ENCODE measurements at places on chromosomes 12 and 14. TPM values are rescaled to one million over a fixed set of nuclear protein-coding genes. Genes with fewer than 3 reads are reported as not detected.

The LRRC10 gene
- not detected for polyA plus RNA-seq

The FAM186B gene
- polyA plus RNA-seq = 1.00 TPM

The PLBD1 gene
- polyA plus RNA-seq = 39.4 TPM

The NPFF gene
- polyA plus RNA-seq = 0.64 TPM

The CCDC197 gene
- polyA plus RNA-seq = not detected

DNA sequence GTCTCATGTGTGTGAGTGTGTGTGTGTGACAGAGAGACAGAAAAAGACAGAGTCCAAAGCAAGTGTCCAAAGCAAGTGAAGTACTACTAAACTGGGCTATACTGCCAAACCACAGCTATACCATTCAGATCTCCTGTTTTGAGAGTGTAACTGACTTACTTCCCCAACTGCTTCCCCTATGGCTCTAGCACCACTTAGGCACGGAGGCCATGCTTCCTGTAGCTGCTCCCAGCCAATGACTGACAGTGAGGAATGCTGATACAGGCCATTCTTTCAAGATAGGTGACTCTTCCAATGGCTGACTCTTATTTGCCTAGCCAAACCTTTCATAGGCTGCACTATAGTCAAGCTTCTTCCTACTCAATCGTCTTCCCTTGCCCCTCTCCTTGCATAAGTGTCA, 393.2 kb downstream of the BCAT1 start:
- no peak for DNase-seq

GRCh38 chr12:26767116-26767515, 65.9 kb downstream of the ITPR2 start:
- no peak for DNase-seq

- no peak for DNase-seq
Measured at GRCh38 chr12:120394483-120395367, 25.8 kb upstream of the MSI1 start.

DNA sequence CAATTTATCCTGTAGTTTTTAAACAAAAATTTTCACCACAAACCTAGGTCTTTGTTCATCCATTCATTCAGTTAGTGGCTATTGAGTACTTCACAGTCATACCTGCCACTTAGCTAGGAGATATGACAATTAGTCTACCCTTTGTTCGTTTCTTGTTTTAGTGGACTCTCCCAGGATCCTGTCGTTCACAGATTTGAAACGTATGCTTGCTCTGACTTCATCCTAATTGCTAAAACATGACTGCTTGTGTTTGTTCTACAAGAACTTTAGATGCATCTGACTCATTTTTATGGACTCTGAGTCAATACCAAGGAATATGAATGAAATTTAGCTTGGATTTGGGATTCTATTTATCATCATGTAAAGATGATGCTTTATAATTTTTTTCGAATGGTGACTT, 69.5 kb downstream of the TBC1D30 start:
- no peak for DNase-seq

DNA sequence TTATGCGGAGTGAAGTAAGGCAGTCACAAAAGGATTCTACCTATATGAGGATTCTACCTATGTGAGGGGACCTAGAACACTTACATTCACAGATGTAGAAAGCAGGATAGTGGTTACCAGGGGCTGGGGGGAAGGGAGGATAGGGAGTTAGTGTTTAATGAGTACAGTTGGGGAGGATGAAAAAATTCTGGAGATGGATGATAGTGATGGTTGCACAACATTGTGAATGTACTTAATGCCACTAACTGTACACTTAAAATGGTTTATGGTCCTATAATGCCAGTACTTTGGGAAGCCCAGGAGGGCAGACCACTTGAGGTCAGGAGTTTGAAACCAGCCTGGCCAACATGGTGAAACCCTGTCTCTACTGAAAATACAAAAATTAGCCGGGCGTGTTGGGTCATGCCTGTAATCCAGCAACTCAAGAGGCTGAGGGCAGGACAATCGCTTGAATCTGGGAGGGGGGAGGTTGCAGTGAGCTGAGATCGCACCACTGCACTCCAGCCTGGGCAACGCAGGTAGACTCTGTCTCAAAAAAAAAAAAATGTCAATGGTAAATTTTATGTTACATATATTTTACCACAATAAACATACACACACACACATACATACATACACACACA, 25.4 kb downstream of the SVOP start:
- DNase-seq = no peak

DNA sequence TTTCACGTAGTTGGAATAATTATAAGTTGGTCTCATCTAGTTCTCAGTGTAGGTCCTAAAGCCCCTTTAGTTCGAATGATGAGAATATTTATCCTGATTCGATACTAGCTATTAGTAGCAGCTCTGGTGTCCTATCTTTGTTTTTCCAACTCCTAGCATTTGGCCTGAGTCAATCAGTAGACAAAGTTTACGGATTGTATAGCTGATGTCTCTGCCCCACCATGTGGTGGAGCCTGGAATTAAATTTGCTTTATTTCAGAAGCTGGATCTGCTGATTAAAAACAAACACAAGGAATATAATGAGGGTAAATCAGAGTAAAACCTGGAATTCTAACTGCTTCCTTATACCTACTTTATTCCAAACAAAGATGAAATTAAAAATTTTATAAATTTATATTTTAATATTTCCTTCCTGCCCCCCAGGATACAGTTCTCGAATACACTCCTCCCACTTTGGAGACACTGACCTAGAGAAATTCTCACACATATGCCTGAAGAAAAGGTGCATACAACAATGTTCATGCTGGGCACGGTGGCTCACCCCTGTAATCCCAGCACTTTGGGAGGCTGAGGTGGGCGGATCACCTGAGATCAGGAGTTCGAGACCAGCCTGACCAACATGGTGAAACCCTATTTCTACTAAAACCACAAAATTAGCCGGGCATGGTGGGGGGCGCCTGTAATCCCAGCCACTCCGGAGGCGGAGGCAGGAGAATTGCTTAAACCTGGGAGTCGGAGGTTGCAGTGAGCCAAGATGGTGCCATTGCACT, 7.6 kb upstream of the BRMS1L start:
- DNase-seq = no peak

GRCh38 chr12:77402716-77403115, 337.3 kb upstream of the E2F7 start:
- DNase-seq = no peak

DNA sequence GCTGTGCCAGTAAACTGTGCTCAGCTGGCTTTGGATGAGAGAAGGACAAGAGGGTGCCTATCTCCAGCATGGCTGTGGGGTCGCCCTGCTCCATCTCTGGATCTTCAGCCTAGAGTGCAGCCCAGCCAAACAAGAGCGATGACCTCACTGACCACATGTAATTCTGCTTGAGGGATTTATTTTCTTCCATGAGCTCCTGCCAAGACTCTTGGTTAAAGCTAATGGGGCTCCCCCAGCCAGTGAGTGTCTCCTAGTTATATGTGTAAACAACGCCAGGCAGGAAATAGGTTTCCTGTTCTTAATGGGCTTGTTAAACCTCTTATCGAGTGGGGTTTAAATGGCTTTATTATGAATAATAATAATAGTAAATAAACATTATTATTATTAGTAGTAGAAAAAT, 397.2 kb downstream of the NRXN3 start:
- no peak for DNase-seq

DNA sequence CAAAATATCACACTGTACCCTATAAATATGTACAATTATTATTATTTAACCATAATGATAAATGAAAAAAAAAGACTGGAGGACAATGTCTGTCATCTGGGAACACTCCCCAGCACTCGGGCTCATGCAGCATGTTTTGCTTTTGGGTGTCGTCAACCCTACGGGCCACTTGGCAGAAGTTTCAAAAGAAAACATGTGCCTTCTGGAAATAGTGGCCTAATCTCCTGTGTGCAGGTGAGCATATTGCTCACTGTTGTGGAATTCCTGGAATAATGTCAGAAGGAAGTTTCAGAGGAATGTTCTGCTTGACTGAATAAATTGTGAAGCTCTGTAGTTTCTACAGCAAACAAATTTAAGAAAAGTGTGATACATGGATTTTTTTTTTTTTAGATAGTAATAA, 298.3 kb downstream of the SSPN start:
- no peak for DNase-seq

Data from right renal pelvis (tissue), 4 donors.